AG10803 (cell line): ENCODE measurements at places on chromosomes 1 and 21.

- DNase-seq, result no peak
Observed at GRCh38 chr1:94383966-94384408, 34.2 kb upstream of the ABCD3 start.

GRCh38 chr1:4172644-4173599, 272.9 kb upstream of the C1orf174 start:
- DNase-seq, result no peak

GRCh38 chr1:224182057-224182865, 779 bp upstream of the DEGS1 start:
- DNase-seq, result no peak

- DNase-seq, result no peak
Observed at GRCh38 chr21:21179619-21180298, 181.6 kb downstream of the NCAM2 start.

- no peak for DNase-seq
Observed at GRCh38 chr1:31981972-31982371, 31.7 kb upstream of the KHDRBS1 start.

- DNase-seq, result no peak
Observed at GRCh38 chr1:229092377-229093237, 178.3 kb upstream of the RAB4A start.

GRCh38 chr1:180101411-180101810, 53.3 kb upstream of the QSOX1 start:
- no peak for DNase-seq

DNA sequence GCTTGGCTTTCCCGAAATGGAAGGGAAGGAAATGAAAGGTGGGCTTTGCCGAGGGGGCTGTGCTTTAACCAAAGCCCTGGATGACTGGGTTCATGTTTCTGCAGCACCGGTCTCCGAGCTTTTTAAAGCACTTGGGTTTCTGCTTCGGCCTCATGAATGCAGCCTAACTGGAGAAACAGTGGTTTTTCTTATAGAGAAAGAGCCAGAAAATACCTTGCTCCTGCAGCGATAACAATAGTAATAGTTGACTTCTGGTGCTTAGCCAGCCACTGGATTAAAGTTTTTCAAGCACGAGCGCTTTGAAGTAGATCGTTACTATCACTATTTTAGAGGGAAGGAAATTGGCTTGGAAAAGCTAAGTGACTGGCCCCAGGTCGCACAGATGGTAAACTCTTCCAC, 500 bp upstream of the DOCK7 start:
- no peak for DNase-seq

DNA sequence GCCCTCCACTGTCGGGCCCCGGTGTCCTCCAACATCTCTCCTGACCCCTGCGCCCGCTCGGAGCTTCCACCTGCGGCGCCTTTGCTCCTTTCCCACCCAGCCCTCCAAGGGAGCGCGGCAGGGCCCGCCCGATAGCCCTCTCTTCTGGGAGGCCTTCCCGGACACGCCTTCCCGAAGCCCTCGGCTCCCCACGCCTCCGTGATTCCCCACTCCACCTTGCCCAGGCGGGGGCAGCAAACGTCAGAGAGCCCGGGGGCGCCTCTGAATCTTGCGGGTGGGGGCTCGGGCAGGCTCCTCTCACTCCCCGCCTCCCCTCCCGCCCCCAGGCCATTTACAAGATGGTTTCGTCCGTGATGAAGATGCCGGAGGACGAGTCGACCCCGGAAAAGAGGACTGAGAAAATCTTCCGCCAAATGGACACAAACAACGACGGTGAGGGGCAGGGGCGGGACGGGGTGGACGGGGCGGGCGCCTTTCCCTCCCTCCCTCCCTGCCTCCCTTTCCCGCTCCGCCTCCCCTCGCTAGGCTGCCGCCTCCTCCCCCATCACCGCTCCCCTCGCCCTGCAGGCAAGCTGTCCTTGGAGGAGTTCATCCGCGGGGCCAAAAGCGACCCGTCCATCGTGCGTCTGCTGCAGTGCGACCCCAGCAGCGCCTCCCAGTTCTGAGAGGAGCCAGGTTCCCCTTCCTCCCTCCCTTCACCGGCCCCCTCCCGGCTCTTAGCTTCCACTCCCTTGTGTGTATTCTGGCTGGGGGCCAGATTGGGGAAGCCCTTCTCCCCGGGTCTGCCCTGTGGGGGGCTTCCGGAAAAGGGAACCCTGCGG, 7.1 kb downstream of the HPCA start:
- no peak for DNase-seq

- DNase-seq, result no peak
Observed at GRCh38 chr1:168897249-168897648, 168.2 kb upstream of the DPT start.

DNA sequence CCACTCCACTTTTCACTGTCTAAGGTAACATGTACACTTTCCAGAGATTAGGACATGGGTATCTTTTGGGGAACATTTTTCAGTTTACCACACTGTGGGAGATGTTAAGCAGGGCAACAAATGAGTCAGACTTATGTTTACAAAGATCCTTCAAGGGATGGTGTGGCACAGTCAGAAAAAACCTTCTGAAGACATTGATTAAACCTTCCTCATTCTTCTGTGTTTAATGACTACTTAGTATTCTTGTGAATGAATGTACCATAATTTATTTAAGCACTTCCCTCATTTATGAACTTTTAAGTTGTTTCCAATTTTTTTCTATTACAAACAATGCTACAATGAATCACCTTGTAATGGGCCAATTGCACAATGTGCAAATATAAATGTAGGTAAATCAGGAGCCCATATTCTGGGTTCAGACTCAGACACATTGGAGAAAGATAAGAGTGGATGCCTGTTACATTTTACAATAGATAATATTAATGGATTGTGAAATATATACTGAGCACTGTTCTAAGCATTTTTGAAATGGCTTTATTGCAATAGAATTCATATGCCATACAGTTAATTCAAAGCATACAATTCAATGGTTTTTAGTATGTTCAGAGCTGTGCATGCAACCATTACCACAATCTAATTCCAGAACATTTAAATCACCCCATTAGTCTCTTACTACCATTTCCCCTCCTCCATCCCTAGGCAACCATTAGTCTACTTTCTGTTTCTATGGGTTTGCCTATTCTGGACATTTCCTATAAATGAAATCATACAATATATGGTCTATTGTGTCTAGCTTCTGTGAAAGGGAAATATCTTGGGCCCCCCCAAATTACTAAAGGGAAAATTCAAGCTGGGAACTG, 1.9 kb upstream of the SFT2D2 start:
- DNase-seq, result peak; percentile 70

DNA sequence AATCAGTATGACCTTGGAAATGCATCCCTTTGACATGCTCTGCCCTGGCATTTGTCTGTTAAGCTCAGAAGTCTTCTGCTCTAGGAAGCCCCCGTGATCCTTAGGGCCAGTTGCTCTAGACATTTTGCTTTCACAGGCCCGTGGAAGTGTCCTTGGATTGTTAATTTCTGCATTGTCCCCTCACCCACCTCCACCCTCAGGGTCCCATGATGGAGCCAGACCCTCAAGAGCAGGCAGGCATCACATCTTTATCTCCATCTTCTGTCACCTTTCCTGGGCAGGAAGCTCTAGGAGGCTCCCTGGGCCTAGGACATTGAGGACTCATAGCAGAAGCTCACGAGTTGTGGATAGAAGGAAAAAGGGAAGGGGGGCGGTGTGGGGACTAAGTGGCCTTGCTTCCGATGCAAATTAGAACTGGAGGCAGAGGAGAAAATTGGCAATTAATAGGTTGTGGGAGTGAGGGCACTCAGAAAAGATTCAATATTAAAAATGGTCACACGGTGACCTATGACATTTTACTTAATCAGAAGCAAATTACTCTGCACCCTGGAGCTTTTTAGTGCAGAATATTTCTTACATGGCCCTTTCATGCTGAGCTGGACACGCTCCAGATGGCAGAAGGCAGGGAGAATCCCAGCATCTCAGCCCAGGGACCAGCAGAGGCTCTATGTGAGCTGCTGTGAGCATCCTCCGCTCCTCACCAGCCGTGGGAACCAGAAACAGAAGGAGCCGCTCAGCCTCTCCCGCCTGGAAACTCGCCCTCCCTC, 185.0 kb downstream of the MATN1 start:
- no peak for DNase-seq

DNA sequence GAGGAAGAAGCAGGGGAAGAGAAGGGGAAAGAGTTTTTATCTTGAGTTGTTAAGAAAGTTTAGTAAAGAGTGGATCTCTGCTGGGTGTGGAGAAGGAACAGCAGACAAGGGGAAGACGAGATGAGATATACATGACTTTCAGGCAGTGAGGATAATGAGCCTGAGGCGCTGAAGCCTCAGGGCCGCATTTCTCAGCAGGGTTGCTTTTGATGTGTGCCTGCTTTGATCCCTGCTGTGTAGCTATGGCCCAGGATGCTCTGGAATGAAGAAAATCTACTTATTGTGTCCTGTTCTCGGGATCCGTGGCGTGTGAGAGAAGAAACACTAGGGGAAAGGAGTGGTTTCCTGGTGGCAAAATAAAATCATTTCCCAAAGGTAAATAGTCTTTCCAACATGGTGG, 15.1 kb upstream of the RPE65 start:
- DNase-seq, result no peak

GRCh38 chr1:228219962-228220780, 12.3 kb downstream of the OBSCN start:
- no peak for DNase-seq

DNA sequence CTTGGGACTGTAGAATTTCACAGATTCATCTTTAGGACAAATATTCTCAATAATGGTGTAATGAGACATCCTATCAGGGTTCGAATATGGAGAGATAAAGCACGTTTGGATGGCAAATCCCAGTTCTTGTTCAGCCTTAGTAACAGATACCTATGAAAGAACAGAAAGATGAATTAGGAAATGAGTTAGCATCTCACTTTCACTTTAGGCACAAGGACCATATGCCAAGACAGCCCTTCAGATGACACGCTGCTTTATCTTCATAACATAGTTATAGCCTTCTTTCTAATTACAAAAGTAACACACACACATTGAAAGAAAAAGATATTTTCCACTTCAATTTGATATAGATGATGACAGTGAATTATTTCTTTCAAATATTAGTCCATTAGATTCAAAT, 173.6 kb downstream of the TGFBR3 start:
- DNase-seq, result no peak
